ENCODE measurements at places on chromosomes 1 and 21.

DNA sequence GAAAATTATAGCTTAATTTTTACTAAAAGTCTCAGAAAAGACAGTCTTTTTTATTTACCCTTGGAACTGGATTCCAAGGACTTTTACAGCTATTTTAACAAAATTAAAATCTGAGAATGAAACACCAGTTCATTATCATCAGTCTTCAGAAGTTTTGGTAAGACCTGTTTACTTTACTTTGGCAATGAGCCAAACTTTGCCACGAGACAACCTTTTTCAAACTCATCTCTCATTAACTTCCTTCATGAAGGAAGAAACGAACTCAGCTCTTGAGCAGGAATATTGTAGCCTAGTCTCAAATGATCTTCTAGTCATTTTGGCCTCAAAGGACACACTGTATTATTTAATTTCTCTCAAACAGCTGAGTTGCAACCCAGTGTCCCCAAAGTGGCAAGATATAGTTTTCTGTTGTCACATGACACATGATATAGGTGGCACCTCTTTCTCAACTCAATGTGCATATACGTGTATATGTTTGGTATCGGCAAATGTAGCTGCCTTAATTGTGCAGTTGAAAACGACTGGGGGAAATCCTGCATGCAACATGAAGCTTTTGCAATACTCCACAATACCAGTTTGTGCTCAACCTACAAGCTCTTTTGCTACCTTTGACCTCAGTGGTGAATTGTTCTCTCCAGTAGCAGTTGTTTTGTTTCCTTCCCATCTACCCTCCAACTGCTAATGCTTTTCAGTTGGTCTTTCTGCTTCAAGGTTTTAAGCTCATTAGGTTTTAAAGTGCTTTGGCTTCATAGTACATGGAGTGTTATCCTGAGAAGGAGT, 8.4 kb upstream of the GNG4 start:
- DNase-seq = no peak

GRCh38 chr1:85240174-85240601, 19.3 kb downstream of the C1orf52 start:
- peak; percentile 52 for DNase-seq

DNA sequence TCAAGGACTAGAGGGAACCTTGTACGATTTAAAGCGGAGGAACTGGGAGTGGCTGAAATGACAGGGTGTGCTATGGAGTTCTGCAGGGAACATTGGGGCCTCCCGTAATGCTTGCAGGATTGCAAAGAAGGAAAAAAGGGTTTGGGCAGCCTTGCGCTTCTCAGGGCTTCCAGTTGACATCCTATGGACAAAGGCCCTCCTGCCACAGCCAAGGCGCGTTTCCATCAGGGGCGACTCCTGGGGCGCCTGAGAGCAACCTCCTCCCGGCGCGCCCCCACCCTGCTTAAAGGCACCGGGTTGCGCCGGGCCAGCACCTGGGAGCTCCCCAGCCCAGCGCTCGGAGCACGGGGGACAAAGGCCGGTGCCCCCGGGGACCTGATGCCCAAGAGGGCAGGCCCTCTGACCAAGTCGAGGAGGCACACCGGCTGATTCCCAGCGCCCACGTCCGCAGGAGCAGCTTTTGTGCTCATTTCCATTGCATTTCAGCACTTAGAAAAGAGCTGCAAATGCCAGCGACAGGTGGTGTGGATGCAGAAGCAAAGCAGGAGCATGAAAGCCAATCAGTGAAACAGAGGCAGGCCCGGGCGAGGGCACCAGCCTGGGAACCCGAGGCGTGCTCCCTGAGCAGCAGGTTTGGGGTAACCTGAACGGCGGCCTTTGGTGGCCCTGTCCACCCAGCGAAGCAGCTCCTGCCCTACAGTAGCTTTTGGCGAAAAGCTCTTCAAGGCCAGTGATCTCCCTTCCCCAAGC, 17.6 kb upstream of the RNF187 start:
- no peak for DNase-seq

DNA sequence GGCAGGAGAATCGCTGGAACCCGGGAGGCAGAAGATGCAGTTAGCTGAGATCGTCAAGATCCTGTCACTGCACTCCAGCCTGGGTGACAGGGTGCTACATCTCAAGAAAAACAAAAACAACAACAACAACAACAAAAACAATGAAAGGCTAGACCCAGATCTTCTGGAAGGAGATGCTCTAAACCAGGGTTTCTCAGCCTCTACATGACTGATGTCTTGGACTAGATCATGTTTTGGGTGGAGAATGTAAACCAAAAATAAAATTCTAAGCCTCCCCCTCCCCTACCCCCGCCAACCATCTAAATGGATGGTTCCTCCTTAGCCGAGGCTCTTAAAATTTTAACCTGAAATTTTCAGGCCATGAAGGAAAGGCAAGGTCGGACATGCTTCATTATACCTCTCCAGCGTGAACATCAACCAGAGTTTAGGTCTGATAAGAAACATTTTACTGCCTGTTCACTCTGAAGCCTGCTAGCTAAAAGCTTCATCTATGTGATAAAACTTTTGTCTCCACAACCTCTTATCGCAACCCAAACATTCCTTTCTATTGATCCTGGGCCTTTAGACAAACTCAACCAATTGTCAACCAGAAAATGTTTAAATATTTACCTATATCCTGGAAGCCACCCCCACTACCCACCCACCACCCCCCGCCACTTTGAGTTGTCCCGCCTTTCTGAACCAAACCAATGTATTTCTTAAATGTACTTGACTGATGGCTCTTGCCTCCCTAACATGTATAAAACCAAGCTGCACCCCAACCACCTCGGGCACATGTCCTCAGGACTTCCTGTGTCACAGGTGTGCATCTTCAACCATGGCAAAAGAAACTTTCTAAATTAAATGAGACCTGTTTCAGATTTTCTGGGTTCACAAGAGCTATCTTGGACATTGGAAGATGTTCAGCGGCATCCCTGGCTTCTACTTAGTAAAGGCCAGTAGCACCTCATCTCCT, 1.9 kb upstream of the CAPN2 start:
- DNase-seq = no peak

GRCh38 chr1:170789063-170789462, 125.1 kb downstream of the PRRX1 start:
- no peak for DNase-seq

DNA sequence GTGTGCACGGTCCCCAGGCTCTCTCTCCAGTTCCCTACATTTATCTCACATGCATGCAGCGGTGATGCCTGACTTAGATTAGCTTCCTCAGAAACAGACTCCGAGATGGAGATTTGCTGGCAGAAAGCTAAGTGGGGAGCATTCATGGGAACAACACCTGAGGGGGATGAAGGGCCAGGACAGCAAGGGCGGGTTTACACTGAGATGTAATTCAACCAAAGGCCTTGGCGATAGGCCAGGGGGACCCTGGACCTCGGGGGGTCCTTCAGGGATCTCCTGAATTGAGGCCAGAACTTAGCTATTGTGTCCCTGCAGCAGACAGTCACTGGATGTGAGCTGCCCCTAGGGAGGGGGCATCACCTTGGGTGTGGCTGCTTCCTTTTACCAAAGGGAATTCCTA, 246.1 kb upstream of the CSF3R start:
- no peak for DNase-seq

GRCh38 chr1:166693673-166694297, 145.5 kb upstream of the POGK start:
- no peak for DNase-seq
